Effector CD4-positive, alpha-beta T cell (primary cell): ENCODE measurements at places on chromosomes 1 and 21.

DNA sequence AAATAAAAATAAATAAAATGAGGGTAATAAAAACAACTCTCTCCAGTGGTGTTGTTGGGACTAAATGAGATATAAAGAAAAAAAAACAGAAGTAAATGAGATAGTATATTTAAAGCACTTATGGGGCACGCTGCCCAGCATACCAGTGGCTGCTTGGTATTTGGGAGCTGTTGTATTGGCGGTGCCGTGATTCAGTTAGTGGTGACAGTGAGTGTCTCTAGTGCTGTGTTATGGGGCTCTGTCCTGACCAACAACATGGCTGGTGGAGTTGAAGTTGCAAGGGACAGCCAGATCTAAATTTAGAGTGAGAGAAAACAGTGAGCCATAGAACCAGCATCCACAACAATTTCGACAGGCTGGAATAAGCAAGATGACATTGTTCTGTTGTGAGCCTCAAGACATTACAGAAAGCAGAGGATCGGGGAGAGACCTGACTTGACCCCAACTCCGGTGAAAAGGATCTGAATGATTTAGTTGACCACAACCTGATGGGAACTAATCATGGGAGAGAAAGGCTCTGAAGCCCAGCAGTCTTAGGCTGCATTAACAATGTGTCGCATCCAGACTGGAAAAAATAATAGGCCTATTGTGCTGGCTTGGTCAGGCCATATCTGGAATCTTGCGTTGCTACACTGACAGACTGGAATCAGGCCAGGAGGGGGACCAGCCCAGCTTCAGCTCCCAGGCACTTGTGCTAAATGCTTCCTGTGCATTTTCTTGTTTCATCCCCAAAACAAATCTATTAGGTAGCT, 2.4 kb upstream of the MFSD2A start:
- no peak for DNase-seq

DNA sequence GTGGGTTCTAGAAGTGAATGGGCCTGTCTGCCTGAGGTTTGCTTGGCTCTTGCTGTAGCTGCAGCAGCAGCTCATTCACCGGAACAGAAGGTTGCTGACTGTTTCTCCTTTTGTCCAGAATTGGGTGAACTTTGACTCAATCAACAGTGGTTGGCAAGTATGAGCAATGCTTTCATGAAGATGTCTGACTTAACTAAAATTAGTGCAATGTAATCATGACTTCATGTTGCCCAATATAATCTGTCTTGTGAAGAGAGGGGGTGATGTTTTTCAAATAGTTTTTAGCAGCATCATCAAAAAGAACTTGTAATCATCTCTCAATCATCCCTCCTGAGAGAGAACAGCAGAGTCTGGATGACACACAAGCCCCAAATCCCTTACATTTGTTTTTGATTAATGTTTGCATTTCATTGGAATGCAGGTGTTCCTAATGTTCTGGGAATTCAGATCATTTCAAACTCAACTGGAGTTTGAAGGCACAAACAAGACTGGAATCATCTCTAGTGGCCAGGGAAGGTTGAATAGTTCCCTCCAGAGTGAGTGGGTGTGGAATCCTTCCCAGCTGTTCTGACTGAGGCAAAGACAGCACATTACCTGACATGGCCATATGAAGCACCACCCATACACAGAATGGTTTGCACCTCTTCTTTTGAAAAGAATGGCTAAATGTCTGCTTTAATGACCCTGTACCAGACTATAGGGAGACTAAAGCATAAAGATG, 82.9 kb downstream of the HLX start:
- DNase-seq: no peak

- no peak for DNase-seq
These were observed 14.3 kb downstream of the PTAFR start for GRCh38 chr1:28162151-28162550.

GRCh38 chr1:246398126-246398813, 108.8 kb downstream of the SMYD3 start:
- no peak for DNase-seq

GRCh38 chr1:39036678-39037077, 10.5 kb downstream of the NDUFS5 start:
- no peak for DNase-seq

DNA sequence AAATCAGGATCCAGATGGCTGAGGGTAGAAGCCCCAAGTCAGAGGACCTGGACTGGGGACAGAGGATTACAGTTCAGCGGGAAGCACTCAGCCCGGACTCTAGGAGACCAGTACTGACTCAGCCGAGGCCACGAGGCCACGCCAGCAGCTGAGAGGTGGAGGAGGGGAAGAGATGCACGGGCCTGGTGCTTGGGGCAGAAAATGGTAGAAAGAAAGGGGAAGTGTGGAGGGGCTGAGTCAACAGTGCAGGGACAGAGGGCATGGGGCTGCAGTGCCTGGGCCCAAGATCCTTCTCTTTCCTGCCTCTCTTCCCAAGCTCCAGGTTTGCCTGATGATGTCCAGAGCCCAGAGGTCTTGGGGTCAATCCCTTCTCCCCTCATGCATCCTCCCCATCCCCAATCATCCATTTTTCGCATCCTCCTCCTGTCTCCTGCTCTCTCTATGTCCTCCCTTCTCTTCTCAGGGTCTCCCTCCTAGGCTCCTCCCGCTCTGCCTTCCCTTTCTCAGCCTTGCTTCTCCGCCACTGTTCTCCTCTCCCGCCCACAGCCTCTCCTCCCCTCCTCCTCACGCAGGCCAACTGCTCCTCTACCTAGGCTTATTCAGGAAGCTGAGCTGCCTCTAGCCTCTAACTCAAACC, 7.7 kb downstream of the ARHGEF2 start:
- DNase-seq: no peak

DNA sequence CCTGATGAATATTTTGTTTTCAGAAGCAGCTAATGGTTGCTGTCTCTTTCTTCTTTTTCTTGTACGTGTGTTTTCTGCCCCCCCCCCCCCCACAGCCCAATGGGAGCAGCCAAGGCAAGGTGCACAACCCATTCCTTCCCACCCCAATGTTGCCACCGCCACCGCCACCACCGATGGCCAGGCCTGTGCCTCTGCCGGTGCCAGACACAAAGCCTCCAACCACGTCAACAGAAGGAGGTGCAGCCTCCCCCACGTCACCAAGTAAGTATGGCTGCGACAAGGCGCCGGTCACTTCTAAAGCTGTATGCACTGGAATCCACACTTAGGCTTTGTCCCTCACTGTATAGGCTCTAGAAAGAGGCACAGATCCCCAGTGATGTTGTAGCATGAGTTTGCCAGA, 318.5 kb downstream of the TM2D1 start:
- DNase-seq: no peak

- no peak for DNase-seq
These were observed 9.8 kb downstream of the CD101 start for GRCh38 chr1:117011334-117011733.

DNA sequence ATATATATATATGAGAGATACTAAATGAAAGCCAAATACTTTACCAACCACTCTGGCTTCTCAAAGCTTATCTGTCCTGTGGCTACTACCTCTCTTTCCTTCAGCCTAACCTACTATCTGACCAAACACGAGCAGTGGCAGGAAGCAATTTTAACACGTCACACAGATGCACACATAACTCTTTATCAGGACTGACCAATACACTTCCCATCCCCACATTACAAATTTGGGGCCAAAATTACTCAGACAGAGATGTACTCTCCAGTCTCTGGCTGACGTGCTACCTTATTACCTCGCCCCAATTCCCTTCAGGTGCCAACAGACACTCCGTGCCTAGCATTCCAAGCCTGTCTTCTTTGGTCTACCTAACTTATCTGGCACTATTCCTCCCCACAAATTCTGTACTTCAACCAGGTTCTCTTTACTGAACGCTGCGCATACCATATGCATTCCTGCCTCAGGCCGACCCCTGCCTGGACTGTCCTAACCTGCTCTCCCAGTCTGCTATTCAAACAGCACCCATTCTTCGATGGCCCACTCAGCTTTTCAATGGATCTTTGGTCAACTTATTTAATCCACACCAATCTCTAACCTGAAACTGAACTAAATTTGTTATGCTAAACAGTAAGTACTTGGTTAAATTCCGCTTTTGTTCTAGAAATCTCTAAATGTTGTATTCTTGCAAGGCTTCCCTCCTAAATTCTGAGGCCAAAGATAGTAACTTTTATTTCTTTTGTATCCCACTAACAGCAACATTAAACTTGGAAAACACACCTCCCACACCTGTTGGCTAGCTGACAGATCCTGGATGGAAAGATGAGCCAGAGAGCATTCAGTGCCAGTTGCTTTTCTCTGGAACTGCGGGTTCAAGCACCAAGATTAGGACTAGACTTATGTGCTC, 27.9 kb downstream of the RERE start:
- no peak for DNase-seq

DNA sequence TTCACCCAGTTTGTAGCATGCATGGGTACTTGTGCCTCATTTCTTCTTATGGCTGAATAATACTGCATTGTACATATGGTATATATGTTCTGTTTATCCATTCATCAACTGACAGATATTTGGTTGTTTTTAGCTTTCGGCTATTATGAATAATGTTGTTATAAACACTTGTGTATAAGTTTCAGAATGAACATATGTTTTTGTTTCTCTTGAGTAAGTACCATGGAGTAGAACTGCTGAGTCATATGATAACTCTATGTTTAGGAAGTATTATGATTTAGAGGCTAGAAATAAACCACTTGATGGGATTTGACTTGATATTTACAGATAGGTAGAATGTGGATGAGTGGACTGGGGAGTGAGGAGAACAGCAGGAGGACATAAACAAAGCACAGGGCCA, 48.6 kb downstream of the WNT2B start:
- no peak for DNase-seq

DNA sequence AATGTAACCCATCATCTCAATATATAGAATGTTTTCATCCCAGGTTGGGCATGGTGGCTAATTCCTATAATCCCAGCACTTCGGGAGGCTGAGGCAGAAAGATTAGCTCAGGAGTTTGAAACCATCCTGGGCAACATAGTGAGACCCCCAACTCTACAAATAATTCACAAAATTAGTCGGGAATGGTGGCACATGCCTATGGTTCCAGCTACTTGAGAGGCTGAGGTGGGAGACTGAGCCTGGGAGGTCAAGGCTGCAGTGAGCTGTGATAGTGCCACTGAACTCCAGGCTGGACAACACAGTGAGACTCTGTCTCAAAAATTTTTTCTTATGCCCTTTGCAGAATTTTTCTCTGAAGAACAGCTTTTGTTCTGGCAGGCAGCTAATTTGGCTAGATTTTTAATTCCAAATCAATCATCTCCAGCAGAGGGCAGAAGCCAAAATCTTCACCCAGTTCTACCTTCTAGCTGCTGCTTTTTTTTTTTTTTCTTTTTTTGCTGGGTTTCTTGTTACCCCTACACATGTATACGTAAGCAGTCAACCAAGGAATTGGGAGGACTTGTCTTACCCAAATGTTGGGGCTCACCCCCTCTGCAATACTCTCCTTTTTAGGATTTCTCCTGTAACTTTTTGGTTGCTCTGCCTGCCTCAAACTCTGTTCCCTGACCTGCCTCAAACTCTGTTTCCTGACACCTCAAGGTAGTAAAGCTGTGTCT, 2.7 kb upstream of the RAD54L start:
- no peak for DNase-seq

- DNase-seq: no peak
These were observed 822 bp downstream of the MTX1 start for GRCh38 chr1:155209312-155209721.

DNA sequence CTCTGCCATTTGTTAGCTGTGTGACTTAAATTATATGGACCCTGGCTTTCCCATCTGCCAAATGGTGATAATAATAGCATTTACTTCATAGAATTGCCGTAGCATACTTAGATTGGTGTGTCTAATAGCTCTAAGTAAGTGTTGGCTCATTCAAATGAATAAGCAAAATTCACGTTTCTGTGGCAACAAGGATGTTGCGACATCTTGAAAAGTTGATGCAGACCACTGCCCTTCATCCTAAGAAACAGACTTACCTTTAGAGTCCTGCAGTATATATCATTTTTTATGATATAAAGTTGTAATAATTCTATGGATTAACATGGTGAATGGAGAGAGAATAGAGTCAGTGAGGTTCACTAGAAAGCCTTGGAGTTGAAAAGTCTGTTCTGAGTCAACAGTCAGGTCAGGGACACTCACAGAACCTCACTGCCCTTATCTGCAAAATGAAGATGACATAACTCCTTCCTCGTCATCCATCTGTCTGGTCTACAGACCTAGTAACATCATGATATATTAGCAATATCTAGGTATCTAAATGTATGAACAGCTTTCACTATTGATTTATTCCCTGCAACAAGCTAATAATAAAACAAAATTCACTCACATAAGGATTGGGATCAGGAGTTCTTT, 167.3 kb upstream of the C8B start:
- DNase-seq: no peak

GRCh38 chr1:195185321-195185720, 1422.9 kb downstream of the KCNT2 start:
- no peak for DNase-seq

GRCh38 chr1:208475449-208475848, 231.3 kb upstream of the PLXNA2 start:
- DNase-seq: no peak

DNA sequence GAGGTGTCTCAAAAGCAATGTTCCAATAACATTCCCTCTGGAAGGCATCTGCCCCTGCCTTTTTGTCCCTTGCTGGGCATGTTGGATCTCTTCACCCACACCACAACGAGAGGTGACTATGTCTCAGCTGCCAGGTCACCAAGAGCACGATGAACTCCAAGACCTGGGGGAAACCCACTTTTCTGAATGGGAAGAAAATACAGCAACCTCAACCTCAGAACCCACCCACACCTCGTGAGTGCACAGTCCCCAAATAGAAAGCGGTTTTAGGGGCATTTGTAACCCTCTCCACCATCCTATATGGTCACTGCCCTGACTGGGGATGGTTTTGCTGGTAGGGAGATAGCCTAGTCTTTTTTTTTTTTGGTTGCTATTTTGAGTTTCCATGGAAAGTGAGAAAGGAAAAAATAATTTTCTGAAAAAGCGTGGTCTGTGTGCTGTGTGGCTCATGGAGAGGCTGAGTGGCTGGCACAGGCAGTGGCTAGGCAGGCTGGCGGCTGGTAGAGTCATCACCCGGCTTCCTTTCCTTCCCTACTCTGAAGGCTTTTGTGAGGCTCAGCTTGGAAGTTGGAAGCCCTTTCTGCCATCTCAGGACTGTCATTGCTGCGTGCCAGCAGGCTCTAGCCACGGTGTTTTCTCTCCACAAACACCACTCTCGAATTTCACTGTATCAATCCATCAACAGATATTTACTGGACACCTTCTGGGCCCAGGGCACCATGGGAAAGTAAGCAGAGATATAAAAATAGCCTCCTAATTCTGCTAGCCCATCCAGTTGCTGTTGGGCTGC, 15.8 kb downstream of the TSPAN2 start:
- DNase-seq: no peak

GRCh38 chr1:19648689-19649088, 4.6 kb downstream of the NBL1 start:
- no peak for DNase-seq

GRCh38 chr1:7186382-7187111, 401.3 kb downstream of the CAMTA1 start:
- DNase-seq: no peak

- no peak for DNase-seq
These were observed 2.0 kb downstream of the VAV3 start for GRCh38 chr1:107963008-107963407.
